ENCODE measurements at places on chromosomes 3 and 15.

- no peak for DNase-seq
These were observed 417.4 kb upstream of the MDFIC2 start for GRCh38 chr3:70729845-70730244.

DNA sequence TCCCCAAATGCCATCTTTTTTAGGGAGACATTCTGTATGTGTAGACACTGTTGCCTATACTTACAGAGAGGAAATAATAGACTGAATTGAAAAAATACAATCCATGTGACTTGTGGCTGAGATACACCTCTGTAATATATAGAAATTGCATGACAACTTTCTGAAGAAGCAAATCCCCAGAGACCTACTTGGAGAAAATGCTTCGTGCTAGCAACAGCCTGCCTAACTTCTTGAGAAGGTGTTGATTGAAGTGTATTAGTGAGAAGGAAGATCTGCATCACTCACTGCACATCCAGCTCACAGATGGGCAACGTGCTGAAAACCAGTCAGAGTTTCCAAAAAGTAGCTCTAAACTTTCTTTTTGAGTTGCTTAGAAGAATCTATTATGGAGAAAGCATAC lies 404.1 kb downstream of the EPHB1 start:
- DNase-seq, result no peak

GRCh38 chr3:125398952-125399351 lies 23.8 kb upstream of the ZNF148 start:
- no peak for DNase-seq

DNA sequence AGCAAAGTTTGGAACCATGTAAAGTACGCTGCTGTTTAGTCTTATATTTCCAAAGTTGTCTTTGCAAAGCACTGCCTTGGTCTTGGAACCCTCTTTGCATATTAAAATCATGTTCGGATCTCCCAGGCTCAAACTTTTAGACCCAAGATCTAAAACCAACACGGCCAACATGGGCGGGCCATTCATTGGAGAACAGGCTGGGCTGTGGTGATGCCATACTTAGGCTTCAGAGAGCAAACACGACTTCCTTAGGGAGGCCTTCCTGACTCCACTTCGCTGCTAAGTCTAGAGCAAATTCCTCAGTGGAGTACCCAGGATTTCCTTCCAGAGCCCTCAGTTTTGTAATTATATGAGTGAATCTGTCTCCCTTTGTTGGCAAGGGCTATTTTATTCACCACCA lies 3.5 kb downstream of the MAN2C1 start:
- no peak for DNase-seq

GRCh38 chr3:98892263-98892662 lies 9.2 kb downstream of the DCBLD2 start:
- DNase-seq, result no peak

DNA sequence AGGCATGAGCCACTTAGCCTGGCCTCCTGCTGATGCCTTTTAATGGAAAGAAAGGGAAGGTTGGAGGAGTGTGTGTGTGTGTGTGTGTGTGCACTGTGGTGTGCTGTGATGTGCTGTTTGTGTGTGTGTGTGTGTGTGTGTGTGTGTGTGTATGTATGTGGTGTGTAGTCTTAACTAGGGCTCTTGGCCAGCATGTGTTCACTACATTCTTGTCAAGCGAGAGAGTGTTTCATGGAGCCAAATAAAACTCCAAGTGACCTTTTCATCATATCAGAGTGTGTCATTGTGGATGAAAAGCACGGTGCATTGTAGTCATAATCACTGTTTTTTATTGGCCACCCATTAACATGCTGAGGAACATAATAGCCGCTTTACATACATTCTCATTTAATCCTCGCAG lies 30.8 kb upstream of the BHLHE40 start:
- no peak for DNase-seq

DNA sequence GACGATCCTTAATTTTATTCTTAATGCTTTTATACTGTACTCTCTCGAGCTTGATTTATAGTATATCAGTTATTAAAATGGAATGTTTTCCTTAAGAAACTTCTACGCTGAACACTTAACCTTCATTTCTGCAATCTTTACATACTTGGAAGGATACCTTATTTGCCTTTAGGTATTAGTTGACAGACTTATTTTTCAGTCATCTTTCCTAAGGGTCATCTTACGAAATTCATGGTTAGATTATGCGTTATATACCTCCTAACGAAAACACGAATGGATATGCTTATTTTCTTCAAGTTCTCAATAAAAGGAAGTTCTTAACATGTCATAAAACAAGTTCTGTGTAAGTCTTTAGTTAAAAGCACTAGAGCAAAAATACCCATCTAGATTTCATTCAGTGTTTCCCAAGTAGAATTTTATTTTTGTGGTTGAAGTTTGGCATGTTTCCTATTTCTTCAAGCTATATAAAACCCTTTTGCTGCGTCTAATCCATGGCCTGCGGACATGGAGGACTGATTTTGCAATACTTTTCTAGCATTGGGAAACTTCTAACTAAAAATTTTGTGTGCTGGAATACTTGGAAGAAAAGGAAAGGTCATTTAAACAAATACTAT lies 231.3 kb downstream of the TP63 start:
- DNase-seq, result no peak

DNA sequence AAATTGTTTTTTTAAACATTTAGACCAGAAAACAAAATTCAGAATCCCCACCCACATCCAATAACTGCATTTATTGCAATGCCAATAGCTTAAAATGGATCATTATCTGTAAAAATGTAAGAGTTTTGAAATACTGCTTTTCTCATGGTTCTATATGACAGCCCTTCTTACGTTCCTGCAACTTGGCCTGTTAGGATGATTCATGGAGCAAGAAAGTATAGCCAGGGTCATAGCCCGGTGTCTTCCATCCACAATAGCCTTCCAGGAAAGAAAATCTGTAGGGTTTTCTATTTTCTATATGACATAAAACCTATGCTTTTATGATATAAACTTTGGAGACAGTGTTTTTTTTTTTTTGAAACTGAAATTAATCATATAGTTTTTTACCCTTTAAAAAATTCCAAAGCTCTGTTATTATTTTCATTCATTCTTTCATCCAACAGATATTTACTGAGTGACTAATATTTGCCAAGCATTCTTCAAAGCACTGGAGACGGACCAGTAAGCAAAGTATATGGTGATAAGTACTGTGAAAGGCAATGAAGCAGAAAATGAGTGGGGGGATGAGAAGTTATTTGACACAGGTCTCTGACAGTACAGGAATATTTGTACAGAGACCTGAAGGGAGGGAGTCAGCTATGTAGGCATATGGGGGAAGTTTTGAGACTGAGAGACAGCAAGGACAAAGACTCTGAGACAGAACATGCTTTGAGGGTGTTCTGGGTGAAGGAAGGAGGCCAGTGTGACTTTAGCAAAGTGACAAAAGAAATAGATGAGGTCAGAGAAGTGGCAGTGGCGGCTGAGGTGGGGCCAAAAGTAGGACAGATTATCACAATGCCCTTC lies 29.0 kb upstream of the SLC2A2 start:
- DNase-seq, result no peak

DNA sequence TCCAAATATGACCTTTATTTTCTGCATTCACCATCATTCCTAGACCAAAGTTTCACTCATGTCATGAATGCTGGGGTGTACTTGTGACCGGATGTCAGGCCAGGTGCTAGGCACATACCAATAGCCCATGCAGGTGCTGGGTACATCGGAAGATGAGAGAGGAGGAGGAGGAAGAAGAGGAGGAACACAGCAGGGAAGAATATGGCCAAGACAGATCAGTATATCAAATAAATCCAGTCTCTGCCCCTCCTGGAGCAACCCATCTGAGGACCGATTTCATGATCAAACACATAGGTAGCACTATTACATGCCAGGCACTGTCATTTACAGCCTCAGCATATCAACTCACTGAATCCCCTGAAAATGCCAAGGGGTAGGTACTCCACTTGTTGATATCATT lies 3.0 kb upstream of the WNT7A start:
- no peak for DNase-seq

DNA sequence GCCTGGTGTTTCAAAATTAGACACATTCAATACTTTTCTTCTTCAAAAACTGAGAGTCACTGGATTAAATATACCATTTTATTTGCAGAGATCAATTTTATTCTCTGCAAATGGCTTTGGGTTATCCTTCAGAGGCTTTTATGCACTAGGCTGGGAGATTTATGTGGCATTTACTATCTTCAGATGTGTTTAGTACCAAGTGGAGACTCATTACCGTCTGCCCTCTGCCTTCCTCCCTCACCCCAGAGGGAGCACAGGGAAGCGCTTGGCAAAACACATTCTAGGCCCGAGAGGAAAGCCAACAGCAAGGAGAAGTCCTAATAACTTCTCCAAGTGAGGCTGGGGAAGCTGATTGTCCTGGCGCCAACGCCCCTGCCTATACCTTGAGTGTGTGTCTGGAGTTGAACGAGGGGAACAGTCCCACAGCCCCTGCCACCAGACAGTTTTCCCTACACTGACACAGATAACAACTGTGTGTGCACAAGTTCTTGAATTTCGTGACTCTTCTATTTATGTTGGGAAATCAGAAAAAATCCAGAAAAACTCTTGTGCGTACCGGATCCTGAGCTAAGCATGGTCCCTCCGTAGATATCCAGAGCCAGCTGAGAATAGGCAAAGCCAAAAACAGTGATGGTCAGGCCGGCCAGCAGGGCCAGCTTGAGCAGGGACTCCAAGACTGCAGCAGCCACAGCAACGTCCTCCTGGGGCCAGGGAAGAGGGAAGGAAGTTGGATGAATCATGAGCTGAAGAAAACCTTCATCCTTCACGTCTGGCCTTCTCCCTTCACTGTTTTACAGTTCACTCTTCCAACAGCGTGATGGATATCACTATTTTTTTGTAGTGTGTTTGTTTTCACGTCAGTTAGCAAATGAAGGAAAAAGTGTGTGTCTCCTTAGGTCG lies 26.6 kb downstream of the RFT1 start:
- DNase-seq, result no peak

DNA sequence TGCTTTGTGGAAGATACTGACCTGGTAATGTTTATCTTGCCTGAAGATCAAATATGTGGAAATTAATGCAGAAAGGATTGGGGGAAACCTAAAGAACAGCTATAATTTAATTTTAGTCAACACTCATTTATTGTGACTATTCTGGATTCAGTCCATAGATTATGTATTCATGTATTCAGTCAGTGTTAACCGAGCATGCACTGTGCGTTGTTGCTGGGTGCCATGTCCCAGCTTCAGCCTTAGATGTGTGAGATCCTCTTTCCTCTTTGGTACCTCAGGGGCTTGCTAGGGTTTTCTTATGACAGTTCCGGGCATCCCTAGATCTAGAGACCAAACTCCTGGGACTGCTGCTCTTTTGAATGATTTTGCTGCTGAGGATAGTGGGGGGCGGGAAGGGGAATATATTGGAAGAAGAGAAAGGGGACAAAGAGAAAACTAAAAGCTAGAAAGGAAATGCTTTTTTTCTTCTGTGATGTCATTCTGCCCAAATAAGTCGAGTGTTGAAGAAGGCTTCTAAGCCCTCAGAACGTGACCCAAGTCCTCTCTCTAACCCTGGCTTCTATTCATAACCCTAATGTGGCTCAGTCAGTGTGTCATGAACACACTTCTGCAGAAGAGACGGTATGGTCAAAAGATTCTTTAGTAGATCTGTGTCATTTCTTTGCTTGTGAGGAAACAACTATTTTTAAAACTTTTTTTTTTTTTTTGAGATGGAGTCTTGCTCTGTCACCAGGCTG lies 33.5 kb downstream of the STARD9 start:
- DNase-seq, result no peak

DNA sequence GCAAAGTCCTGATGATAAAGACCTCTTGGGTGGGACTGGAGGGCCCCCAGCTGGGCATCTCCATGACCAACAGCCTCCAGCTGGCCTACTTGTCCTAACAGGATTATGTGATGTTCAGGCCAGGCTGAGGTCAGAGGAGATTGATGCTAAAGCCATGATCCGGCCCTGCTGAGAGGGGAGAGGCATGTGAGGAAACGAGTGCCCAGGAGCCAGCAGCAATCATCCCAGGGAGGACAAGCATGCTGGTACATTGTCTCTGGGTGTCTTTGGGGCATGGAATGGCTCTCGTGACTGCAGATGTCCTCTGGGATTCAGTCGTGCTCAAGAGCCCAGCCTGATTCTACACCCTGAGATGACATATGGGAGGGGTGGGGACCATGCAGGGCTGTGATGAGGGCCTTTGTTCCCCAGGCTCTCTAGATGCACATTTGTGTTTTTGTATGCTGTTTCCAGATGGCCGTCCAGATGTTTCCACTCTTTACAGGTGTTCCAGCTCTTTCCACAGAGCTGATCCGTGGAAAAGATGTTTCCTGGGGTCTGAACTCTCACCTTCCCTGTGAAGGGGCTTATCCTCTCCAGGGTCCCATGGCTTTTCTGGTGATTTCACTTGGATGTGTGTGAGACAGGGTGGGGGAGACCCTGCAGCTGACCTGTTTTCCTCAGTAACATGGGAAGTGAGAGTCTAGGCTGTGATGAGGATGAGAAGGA lies 20.2 kb downstream of the SLC24A1 start:
- peak; percentile 7 for DNase-seq

DNA sequence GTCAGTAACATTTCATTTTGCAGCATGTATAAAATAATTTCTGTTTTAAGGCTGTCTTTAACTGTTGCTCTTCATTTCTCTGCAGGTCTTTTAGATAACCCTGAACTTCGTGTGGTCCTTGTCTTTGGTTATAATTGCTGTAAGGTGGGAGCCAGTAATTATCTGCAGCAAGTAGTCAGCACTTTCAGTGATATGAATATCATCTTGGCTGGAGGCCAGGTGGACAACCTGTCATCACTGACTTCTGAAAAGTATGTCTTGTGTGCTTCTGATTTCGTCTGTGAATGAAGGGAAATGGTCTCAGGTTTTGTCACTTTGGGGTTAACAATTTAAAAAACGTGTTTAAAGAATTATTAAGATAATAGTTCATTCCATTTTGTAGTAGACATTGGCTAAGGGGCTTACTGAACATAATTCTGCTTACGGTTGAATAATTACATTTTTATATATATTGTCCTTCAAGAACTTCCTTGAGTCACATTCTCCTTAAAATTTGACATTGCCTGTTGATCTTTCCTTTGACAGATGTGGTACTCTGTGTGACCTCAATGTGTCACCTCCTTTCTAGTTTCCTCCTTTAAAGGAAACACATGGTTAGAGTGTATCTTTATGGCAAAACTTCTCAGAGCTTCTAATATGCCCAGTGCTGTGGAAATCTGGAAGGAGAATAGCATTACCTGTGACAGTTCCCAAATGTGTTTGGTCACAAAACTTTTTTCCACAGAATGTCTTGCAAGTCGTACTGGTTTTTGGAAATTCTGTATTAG lies 26.3 kb downstream of the FBXO22 start:
- no peak for DNase-seq

GRCh38 chr3:99332718-99333117 lies 305.7 kb upstream of the COL8A1 start:
- no peak for DNase-seq

- DNase-seq, result no peak
These were observed 53.1 kb downstream of the SPSB4 start for GRCh38 chr3:141104151-141104821.

GRCh38 chr3:9198899-9199335 lies 50.5 kb downstream of the SRGAP3 start:
- no peak for DNase-seq

GRCh38 chr3:16550676-16551341 lies 37.3 kb upstream of the RFTN1 start:
- DNase-seq, result peak; percentile 84
